ENCODE measurements at places on chromosomes 12 and 14. TPM values are rescaled to one million over a fixed set of nuclear protein-coding genes. Genes with fewer than 3 reads are reported as not detected.
A peak's percentile ranks its signal among the peaks of the same experiment; 100 is the strongest.

RD3L gene
- not detected for polyA plus RNA-seq

DIO2 gene
- polyA plus RNA-seq = 0.01 TPM

PLEKHG7 gene
- polyA plus RNA-seq = not detected

KRT3 gene
- 0.36 TPM for polyA plus RNA-seq

LHX5 gene
- 0.10 TPM for polyA plus RNA-seq

DNA sequence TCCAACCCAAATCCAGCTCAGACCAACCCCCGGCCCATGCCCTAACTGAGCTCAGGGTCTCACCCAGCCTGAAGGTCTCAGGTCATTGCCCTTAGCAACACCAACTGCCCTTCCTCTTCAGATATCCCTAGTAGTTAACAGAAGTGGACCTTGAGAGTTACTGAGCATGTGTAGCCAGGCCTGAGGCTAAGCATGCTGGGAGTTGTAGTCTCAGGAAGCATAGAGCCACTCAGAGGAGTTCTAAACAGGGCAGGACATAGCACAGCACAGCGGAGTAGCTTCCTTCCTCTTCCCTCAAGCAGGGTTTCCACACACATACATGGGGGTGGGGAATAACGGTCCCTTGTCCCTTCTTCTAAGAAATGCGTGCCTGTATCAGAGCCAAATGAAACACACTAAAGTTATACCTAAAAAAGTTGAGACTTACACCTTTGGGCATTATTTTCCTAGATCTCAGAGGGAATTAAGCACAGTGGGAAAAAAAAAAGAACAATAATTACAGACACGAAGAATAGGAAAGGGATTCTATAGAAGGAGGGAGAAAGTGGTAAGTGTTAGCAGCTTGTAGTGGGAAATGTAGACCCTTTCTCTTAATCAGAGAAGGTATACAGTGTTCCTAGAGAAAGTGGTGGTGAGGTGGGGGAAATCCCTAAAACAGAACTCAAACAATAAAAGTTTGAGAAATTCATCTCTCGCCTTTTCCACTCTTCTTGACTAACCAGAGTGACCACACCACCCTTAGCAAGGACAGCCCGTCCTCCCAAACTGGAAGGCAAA lies 4.4 kb downstream of the KMT2D start:
- peaks cover 28% of the 10 kb centered on the region for H3K4me1 ChIP-seq
- no peaks in the 10 kb centered on the region for H3K27me3 ChIP-seq
- H3K4me3 ChIP-seq = no peak overlapping the region
- DNase-seq = peak; percentile 36
- H3K36me3 ChIP-seq = peaks cover 45% of the 10 kb centered on the region

DNA sequence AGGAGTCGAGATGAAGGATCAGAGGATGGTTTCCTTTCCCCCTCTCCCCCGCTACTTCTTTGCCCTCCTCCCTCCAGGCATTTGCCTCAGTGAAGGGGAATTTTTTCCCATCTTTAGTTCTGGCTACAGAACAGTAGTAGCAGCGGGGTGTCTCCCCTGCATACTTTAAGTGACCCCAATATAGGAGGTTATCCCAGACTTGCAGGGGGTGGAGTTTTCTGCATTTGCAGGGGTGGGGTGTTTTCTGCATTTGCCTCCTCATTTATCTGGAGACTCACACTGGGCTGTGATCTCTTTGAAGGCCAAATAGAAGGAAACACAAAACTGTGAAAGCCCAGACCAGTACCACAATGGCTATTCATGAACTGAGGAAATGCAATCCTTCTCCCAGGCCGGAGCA lies 19.8 kb downstream of the PTPRB start:
- H3K4me3 ChIP-seq = no peak overlapping the region
- H3K36me3 ChIP-seq = no peaks in the 10 kb centered on the region
- H3K27me3 ChIP-seq = no peaks in the 10 kb centered on the region
- H3K4me1 ChIP-seq = no peaks in the 10 kb centered on the region
- H3K27ac ChIP-seq = no peak overlapping the region

DNA sequence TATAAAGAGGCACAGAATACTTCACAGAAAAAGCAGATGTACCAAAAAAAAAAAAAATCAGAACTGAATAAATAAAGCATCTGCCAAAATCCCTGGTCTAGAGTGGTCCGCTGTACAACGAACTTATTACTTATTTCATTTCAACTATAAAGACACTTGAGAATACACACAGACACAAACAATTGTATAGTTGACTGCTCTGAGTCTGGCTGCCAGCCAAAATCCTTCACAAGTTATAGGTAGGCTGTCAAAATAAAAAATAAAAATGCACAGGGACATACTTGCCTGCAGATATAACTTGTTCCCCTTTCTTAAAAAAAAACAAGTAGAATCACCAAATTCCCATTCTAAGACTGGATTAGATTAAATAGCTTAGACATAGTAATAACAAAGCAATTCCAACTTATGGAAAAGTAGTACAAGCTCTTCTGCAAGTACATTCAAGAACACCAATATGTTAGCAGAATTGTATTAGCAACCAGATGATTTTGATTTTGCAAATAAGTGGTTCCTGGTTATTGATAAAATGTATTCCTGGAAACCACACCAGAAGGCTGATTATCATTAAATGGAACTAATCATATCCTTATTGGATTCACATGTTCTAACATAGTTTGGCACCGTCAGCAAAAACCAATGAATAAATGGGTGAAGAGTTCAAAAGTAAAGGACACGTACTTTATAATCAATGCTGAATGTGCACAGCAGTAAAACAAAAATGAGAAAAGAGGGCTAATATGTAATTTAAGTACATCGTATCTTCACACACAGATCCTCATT lies 248.5 kb downstream of the NELL2 start:
- H3K36me3 ChIP-seq = no peaks in the 10 kb centered on the region
- no peaks in the 10 kb centered on the region for H3K4me1 ChIP-seq
- no peak overlapping the region for H3K27ac ChIP-seq
- no peak for DNase-seq

GRCh38 chr14:53278602-53279506 lies 125.7 kb upstream of the DDHD1 start:
- H3K4me1 ChIP-seq = peaks cover 14% of the 10 kb centered on the region
- no peaks in the 10 kb centered on the region for H3K27me3 ChIP-seq
- H3K4me3 ChIP-seq = no peak overlapping the region
- H3K27ac ChIP-seq = peak overlapping the region; percentile 45
- H3K36me3 ChIP-seq = no peaks in the 10 kb centered on the region

- no peaks in the 10 kb centered on the region for H3K36me3 ChIP-seq
- H3K4me3 ChIP-seq = no peak overlapping the region
- no peaks in the 10 kb centered on the region for H3K4me1 ChIP-seq
- no peak overlapping the region for H3K27ac ChIP-seq
- no peaks in the 10 kb centered on the region for H3K27me3 ChIP-seq
- no peak for DNase-seq
Observed at GRCh38 chr12:10285919-10286318, 21.8 kb upstream of the KLRD1 start.

- no peak for DNase-seq
- H3K27me3 ChIP-seq = peaks cover 49% of the 10 kb centered on the region
- H3K36me3 ChIP-seq = no peaks in the 10 kb centered on the region
- no peak overlapping the region for H3K27ac ChIP-seq
- H3K4me3 ChIP-seq = no peak overlapping the region
Observed at GRCh38 chr12:31235868-31236395, 90.0 kb downstream of the SINHCAF start.

GRCh38 chr12:120546050-120546386 lies 11.9 kb downstream of the RNF10 start:
- no peak overlapping the region for H3K27ac ChIP-seq
- H3K36me3 ChIP-seq = peaks cover 30% of the 10 kb centered on the region
- no peaks in the 10 kb centered on the region for H3K27me3 ChIP-seq
- no peak overlapping the region for H3K4me3 ChIP-seq
- no peaks in the 10 kb centered on the region for H3K4me1 ChIP-seq
- DNase-seq = no peak

DNA sequence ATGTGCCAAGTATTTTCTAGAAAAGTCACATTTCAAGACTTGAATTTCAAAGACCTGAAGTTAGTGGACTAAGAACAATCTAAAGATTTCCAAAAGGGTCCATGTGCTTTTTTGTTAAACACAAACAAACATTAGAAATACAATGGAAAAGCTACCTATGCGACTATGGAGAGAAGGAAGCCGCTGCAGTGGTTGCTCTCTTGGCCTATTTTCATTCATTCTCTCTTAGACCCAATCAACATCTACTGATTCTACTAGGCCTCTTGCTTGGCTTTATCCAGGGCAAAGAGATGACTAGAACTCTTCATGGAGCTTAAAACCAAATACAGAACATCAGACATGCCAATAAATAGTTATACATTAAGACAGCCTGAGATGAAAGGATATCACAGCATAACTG lies 9.9 kb downstream of the FGD6 start:
- H3K4me1 ChIP-seq = peaks cover 54% of the 10 kb centered on the region
- H3K4me3 ChIP-seq = no peak overlapping the region
- no peak for DNase-seq
- H3K27ac ChIP-seq = no peak overlapping the region

- no peak for DNase-seq
- no peaks in the 10 kb centered on the region for H3K27me3 ChIP-seq
- peaks cover 6% of the 10 kb centered on the region for H3K4me1 ChIP-seq
- H3K27ac ChIP-seq = no peak overlapping the region
- H3K4me3 ChIP-seq = no peak overlapping the region
Observed at GRCh38 chr12:19615384-19615725, 176.1 kb downstream of the AEBP2 start.

DNA sequence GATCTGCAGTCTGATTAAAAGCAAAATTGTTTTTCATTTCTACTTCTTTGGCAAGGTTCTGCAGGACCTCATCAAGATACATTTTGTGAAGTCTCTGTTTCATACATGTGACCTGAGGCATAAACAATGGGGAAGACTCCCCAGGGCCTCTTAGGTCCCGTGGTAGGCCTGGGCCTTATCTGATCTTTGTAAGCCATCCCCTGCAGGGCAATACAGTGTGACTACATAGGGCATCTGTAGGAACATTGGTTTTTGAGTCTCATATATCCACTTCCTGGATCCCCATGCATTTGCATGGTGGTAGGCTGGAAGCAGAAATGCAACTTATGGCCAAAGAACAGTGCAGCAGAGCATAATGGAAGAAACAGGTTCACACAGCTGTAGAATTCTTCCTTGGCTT lies 6.0 kb downstream of the FAR2 start:
- no peaks in the 10 kb centered on the region for H3K27me3 ChIP-seq
- no peaks in the 10 kb centered on the region for H3K4me1 ChIP-seq
- H3K27ac ChIP-seq = no peak overlapping the region

DNA sequence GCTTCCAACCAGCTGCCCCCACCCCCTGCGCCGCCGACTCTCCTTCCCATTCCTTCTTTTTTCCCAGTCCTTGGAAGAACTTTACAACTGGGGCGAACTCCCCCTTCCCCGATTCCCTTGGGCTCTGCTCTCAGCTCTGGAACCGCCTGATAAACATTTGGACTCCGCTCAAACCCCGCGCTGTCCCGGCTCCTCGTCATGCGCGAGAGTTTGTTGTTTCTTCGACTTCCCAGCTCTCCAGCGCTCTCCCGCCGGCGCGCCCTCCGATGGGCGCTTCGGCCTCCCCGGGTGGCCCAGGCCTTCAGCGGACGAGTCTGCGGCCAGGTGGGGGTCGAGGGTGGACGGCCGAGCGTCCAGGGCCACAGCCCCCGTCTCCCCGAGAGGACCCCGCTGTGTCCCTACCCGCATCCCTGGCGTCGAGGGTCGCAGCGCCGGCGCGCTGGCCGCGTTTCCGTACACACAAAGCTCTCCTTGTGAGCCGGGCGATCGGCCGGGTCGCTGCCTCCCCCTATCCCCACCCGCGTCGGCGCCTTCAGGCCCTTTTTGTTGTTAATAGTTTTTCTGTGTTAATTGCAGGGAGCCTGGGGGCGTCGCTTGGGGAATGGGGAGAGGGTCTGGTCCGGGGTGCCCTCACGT lies 847 bp downstream of the MMP14 start:
- peak overlapping the region; percentile 93 for H3K27ac ChIP-seq
- H3K4me1 ChIP-seq = peaks cover 25% of the 10 kb centered on the region
- H3K36me3 ChIP-seq = peaks cover 23% of the 10 kb centered on the region
- DNase-seq = no peak
- H3K4me3 ChIP-seq = peak overlapping the region; percentile 92

GRCh38 chr12:131074221-131075083 lies 120.7 kb downstream of the ADGRD1 start:
- H3K27ac ChIP-seq = no peak overlapping the region
- H3K36me3 ChIP-seq = no peaks in the 10 kb centered on the region
- H3K27me3 ChIP-seq = no peaks in the 10 kb centered on the region
- no peak for DNase-seq
- H3K4me1 ChIP-seq = no peaks in the 10 kb centered on the region

- DNase-seq = no peak
- H3K4me3 ChIP-seq = no peak overlapping the region
- H3K36me3 ChIP-seq = no peaks in the 10 kb centered on the region
- H3K27ac ChIP-seq = no peak overlapping the region
Observed at GRCh38 chr14:79057333-79057732, 887.2 kb downstream of the NRXN3 start.

DNA sequence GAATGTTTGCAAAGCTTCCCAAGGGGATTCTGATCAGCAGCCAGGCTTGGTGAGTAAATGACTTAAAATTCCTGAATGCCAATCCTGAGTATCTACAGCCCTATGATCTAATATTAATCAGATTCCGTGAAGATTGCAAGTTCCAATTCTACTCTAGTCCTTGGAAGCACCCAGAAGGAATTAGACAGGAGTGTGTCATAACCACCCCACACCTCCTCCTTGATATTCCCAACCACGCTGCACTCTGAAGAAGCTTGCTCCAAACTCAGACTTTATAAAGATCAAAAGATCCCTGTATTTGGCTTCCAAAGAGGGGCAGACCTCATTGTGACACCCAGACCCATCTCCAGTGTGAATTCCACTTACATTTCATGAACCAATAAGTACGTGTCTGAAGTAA lies 306.0 kb downstream of the BCL11B start:
- no peak overlapping the region for H3K27ac ChIP-seq
- no peak for DNase-seq
- no peak overlapping the region for H3K4me3 ChIP-seq
- no peaks in the 10 kb centered on the region for H3K36me3 ChIP-seq
